DND-41 (cell line): ENCODE measurements at places on chromosomes 3 and 15.
A peak's percentile ranks its signal among the peaks of the same experiment; 100 is the strongest.

GRCh38 chr3:98445949-98446406 lies 17.0 kb upstream of the OR5K1 start:
- no peak for DNase-seq

DNA sequence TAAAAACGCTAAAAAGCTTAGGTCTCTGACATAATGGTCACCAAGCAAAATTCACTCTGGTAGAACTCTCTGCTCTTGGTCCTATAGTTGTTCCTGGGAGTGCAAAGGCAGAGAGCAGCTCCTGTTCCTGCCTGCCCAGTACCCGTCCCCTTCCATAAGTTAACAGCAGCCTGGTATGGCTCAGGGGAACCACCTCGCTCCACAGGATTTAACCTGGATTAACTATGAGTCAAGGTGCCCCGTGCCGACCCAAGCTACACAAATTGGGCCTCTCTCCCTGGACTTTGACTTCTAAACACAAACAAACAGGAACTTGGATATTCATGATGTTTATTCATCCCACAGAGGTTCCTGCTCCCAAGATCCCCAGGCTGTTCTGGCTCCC lies 32.1 kb downstream of the SCAP start:
- no peak for DNase-seq

DNA sequence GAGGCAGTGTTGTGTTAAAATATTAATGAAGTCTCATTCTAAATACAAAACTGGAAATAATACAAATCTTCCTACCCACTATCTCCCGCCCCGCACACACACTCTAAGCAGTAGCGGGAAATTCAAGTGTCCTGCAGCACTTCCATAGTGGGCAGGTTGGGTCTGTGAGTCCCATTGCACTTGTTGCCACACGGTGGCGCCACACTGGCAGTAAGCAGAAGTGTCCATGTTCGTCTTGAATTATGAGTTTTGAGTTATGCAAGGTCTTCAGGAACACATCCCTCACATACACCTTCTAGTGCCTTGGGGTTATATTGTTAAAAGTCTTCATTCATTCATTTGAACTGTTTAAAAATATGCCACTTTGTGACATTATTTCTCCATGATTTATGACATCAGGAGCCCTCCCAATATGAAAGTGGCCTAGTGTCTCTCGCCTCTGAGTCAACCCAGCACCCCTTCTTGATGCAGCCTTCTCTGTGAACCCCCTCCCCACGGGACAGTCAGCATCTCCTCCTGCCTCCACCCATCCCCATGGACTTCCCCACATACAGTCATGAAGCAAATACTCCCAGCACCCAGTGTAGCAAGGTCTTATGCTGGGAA lies 17.6 kb upstream of the CCDC174 start:
- peak; percentile 57 for DNase-seq

GRCh38 chr15:66356077-66356358 lies 467 bp downstream of the TIPIN start:
- no peak for DNase-seq

DNA sequence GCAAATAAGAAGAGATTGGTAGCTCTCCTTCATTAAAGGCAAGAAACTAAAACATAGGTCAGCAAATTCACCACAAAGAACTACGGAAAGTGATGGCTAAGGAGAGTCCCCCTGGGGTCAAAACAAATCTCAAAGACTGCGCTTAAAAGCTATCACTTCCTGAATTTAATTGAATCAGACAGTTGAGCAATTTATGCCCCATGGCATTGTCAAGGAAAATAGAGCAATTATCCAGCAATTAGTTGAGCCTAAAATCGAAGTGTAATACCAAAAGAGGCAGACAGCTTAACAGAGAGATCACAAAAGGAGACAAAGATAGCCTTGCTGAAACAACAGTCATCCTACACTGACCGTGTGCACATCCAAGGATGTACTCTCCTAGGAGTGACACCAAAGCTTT lies 74.4 kb upstream of the SCN10A start:
- no peak for DNase-seq

- DNase-seq: peak; percentile 27
Measured at GRCh38 chr3:109707617-109708016, 370.3 kb upstream of the DPPA4 start.

DNA sequence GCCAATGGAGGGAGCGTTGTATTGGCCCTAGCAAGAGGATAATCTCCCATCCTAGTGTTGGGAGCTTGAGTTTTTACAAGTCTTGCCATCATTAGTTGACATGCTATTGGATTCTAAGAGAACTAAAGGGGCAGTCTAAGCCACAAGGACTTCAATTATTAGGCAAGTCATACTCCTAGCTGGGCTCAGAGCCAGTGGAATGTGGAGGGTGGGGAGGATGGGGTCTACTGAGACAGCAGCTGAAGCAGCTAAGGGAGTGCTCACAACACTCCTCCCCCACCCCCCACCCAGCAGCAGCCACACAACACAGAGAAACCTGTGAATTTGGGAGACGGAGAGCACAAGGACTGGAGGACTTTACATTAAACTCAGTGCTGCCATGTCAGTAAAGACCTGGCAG lies 27.9 kb downstream of the FRG2C start:
- no peak for DNase-seq

DNA sequence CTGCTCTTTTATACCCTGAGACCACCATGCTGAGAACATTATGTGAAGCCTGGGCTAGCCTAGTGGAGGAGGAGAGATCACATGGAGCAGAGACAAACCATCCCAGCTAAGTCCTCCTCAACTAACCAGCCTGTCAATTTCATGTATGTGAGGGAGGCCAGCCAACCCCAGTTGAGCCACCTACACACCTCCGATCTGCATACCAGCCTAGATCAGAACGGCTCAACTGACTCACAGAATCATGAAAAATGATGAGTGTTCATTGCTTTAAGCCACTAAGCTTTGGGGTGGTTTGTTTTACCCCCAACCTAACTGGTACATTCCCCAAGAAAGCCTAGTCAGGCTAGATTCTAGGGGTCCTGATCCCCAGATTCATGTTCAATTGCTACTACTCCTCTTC lies 19.4 kb upstream of the CA12 start:
- no peak for DNase-seq

GRCh38 chr3:113629584-113630421 lies 66.6 kb downstream of the USF3 start:
- DNase-seq: no peak

GRCh38 chr15:62298811-62299210 lies 133.7 kb upstream of the C2CD4B start:
- no peak for DNase-seq
